ENCODE measurements at places on chromosomes 4 and X.

DNA sequence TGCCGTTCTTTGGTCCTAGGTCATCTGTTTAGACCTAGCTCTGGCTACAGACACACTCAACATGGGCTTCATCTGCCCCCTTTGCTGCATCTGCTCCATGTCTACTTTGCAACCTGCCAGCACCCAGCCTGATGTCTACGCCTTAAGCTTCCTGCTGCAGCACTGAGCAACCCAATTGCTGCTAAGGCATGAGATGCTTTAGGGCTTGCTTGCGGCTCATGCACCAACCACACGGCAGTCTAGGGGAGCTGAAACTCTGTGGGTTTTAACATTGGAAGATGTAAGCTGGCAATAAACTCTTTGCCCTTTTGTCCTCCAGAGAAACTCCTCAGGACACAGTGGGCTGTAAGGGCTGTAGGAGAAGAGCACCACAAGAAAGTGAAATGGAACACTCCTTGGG lies 11.7 kb upstream of the CLNK start:
- no peak for DNase-seq

DNA sequence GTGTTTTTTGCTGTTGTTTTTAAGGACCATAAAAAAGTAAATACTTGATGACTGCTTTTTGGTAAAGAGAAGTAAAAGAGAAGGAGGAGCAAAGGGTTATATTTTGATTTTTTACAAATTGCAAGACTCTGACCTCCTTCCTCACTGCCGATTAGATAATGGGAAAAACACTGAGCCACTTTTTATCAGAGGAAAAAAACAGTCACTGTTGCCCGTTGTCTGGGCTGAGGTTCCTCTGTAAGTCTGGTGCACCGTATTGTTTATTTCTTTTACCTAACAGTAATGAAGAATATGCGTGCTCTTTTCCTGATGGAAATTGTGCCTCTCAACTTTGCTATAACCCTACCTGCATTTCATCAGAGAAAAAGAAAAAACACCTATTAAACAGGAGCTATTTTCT lies 178.7 kb upstream of the EMCN start:
- no peak for DNase-seq

DNA sequence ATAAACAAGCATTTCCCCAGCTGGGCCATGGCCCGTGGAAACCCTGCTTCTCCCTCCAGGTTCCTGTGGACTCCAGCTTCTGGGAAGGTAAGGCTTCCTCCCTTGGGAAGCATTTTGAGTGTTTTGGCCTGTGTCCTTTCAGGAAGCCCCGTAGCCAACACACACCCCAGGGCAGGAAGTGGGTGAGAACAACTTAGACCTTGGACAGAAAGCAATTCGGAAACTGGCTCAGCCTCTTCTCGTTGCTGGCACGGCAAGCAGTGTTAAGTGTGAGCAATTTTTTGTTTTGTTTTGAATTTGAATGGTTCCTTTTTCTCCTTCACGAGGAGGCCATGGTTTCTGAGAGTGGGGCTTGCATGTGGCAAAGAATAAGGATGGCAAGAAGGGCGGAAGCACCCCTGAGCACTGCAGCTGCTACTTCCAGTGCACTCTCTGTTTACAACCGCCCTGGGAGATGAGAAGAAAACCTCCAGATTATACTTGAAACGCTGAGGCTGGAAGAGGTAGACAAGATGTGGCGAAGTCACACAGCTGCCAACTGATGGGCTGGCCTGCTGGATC lies 14.1 kb upstream of the CYTL1 start:
- DNase-seq, result no peak

- no peak for DNase-seq
Observed at GRCh38 chr4:43607827-43608461, 715.4 kb downstream of the GRXCR1 start.

Data from stimulated activated naive CD8-positive, alpha-beta T cell treated with anti-CD3 and anti-CD28 coated beads, Interleukin-15, amount 100 ng/mL, for 72 hours (primary cell).